Suprapubic skin (tissue), 4 donors: ENCODE measurements at places on chromosomes 6 and 20.

DNA sequence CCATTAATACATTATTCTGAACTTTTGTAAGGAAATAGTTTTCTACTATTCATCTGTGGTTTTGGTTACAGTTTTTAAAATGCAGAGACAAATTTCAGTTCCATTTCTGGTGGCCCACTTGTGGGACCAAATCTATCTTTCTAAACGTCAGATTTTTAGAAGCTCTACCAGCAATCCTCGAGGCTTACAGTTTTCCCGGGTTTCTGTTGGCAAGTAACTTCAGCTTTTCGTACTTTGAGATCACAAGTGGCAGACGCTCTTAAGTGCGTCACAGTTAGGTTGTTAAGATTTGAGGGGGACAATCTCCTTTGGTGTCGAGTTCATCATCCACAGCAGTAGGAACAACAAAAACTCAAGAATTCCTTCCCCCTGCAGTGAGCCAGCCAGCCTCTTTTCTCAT, 60.0 kb downstream of the JARID2 start:
- no peak for DNase-seq

- no peak for DNase-seq
Measured at GRCh38 chr6:116159782-116160524, 34.0 kb upstream of the COL10A1 start.

DNA sequence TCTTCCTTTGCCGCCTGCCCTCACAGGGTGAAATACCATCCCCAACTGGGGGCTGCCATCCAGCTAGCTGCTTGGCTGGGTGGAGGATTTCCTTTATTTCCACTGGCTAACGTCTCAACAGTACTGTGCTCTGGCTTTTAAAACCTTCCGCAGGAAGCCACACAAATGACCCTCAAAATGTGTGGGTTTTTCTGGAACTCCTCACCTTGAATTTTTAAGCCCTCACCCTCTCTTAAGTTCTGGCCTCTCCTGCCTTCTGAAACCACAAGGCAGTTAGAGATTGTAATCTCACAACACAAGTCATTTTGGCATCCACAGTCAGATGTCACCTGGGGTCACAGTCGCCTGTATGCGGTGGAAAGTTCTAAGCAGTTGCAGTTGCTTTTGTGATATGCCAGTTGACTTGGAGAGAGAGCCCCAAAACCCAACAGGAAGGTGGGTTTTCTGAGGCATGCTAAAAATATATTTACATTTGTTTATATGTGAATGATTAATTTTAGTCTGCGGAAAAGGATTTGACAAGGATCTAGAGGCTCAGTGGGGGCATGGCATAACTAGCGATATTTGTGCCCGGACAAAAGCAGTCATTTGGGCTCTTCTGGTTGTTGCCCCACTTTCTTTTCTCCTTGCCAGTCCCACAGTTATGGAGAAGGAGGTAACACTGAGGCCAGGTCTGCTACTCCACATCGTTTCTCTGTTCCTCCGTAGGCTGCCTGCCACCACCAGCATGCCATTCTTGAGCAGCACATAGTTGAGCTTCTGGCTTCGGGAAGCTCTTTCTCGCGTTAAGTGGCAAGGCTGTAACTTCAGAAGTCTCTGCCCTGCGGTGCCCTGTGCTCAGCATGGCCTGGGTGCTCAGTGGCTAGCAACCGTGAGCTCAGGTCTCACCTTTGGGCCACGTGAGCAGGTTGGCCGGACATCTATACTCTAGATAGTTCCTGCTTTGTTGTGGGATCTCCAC, 335.3 kb downstream of the CD83 start:
- DNase-seq = no peak

GRCh38 chr20:19110881-19111460, 101.5 kb upstream of the SLC24A3 start:
- DNase-seq = no peak

DNA sequence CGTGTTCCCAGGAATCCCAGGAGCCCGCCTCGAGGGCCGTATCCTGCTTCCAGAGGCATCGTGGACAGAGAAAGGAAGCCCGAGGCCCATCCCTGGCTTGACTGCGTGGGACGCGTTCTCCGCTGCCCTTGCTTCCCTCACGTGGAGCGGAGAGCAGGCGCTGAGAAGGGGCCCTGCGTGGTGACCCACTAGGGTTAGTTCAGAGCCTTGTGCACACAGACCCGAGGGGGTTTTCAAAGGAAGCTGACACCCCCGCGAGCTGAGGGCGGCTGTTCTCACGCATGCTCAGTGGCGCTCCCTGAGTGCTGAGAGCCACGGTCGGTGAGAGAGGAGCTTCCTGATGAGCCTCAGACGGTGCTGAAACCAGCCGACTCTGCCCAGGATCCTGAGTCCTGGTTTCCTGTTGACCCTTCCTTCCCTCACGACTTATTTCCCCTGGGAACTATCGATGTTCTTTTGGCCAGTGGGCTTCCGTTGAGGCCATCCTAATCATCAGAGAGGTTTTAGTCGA, 28.9 kb upstream of the CCR6 start:
- no peak for DNase-seq
